ENCODE measurements at places on chromosomes 3 and 15.

DNA sequence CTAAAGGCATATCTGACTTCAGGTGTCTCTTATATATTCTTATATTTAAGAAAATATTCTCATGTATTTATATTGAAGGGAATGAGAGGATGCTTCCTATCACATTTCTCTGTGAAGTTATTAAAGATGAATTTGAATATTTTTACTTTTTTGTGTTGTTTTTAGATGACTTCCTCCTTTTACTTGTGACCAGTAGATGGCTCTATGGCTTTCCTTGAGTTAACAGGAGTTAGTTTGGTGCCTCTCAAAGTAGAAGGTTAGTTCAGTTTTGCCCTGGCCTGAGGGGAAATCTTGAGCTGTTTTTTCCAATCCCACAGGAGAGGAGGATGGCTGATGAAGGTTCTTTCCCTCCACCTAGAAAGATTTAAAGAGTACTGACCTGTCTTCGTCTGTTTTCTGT is 80.7 kb downstream of the SQOR start:
- DNase-seq: no peak

DNA sequence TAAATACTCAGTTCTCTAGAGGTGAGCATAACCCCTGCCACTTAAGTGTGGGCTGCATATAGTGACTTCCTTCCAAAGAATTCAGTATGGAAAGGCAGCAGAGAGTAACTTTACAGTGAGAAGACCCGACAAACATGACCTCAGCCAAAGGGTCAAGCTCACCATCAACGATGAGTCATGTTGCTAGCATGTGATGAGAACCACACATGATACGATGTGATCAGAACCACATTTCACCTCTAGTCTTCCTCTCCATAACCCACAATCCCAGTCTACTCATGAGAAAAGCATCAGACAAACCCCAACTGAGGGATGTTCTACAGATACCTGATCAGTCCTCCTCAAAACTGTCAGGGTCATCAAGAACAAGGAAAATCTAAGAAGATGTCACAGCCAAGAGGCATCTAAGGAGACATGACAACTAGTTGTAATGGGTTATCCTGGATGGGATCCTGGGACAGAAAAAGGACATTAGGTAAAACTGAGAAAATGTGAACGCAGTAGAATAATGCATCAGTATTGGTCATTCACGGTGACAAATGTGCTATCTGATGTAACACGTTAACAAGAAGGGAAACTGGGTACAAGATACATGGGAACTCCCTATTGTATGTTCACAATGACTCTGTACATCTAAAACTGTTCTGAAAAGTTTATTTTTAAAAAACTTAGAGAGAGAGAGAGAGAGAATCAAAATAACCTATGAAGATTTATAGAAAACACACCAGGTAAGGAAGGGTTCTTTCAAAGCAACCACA is 28.3 kb downstream of the SEC61A1 start:
- DNase-seq: no peak

- DNase-seq: no peak
These were observed 393.1 kb upstream of the CDIN1 start for GRCh38 chr15:36186376-36186775.

DNA sequence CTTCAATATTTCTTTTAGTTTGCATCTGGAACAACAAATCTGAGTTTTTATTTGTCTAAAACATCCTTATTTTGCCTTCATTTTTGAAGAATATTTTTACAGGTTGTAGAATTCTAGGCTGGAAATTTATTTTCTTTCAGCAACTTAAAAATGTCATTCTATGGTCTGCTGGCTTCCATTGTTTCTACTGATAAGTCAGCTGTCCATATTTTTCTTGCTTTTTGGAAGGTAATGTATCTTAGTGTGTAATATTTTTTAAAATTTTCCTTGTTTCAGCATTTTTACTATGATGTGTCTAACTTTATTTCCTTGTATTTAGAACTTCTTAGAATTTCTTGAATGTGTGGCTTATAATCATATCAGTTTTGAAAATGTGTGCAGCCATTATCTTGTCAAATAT is 37.0 kb downstream of the SEMA6D start:
- no peak for DNase-seq

DNA sequence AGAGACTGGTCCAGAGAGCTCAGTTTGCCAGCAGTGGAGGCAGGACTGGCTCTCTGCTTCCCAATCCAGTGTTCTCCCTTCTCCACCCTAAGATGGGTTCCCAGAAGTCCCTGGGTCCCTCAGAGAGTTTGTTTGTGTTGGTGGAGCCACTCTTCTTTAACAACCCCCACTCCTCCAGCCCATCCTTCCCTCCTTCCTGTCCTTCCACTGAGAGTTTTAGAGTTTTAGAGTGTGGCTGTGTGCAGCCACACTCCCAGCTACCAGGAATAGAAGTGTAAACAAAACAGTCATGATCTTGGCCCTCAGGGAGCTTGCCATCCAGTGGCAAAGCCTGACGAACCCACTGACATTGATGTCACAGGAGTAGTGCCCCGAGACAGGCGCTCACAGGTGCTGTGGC is 12.5 kb upstream of the FBLN2 start:
- DNase-seq: no peak

DNA sequence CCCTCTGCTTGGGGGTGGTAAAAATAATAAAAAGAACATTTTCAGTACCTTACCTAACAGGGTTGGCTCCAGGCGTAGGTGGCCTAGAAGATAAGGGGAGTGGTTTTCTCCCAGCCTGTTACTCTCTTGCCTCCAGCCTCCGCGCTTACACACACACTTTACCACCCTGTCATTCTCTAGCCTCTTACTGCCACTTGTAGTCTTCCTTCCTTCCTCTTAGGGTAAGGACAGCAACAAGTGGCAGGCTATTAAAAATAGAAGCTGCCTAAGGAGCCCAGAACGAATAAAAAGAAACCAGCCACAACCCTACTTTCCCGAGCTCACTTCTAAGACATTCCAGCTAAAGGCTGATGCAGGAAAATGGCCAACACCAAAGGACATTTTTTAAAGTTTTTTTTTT is 9.6 kb upstream of the LIPH start:
- no peak for DNase-seq

- DNase-seq: no peak
These were observed 200.8 kb upstream of the SLC2A2 start for GRCh38 chr3:171227359-171227758.

- DNase-seq: no peak
These were observed 7.6 kb upstream of the NIPA1 start for GRCh38 chr15:22778796-22779195.

- DNase-seq: peak; percentile 70
These were observed 50.9 kb downstream of the MYL3 start for GRCh38 chr3:46812237-46812791.

DNA sequence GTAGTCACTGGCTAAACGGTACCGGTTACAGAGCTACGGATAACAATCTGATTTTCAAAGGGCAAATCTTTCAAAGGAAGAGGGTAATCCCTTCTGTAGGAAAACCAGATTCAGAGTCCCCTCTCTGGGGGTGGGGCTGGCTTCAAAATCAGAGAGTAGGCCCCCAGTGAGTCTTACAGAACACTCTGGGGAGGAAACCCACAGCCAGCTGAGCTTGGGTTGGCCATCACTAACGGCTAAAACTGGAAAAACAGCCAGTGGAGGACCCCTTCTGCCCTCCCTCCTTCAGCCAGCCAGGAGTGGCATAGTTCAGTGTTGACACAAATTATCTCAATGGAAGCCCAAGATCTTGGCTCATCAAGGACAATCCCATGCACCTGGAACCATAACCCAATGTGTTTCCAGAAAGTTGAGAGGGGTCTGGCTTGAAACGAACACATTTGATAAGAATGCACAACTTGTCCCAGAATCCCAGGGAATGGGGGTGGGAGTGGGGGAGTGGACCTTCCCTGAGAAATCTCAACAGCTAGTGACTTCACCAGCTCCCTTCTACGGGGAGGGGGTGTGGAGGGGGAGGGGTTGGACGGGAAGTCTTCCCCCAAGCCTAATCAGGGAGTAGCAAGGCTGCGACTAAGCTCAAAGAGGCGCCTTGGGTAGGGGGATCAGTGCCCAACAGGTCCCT is 1.0 kb downstream of the RASL12 start:
- no peak for DNase-seq

DNA sequence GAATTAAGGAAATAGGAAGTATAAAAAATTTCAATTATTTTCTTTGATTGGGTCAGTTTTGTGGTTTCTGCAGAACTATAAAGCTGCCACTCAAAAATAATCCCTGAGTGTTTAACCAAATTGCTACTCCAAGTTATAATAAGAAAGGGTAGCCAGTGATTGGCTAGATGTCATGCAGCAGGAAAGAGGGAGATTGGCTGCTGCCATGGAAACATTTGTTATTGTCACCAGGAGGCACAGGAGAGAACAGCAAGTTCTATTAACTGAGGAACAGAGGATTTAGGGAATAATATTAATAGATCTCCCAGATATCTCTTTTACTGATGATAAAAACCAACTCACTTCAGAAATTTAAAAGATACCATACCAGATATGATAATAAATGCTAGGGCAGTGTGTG is 42.6 kb downstream of the CLDN1 start:
- DNase-seq: no peak

- DNase-seq: peak; percentile 64
These were observed 131.7 kb downstream of the TNIK start for GRCh38 chr3:171328419-171329082.

DNA sequence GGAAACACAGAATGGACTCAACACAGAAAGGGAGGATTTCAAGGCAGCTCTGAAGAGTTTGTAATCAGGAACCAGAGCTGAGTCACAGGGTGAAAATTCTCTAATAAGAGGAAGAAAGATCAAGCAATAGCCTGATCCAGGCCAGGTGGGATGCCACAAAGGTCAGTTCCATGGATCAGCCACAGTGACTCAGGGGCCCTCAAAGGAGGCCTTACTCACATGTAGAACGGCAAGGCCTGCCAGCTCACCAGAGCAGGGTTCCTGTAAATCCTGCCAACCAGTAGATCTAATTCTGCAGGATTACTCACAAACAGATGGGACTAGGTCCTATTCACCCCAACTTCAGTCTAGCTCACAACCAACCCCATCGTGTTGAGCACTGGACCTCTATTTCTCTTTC is 78.3 kb upstream of the PPP2R3A start:
- DNase-seq: no peak

GRCh38 chr15:58704155-58704865 is 45.2 kb downstream of the ADAM10 start:
- DNase-seq: no peak

- no peak for DNase-seq
These were observed 151.6 kb upstream of the MEF2A start for GRCh38 chr15:99413955-99414754.

DNA sequence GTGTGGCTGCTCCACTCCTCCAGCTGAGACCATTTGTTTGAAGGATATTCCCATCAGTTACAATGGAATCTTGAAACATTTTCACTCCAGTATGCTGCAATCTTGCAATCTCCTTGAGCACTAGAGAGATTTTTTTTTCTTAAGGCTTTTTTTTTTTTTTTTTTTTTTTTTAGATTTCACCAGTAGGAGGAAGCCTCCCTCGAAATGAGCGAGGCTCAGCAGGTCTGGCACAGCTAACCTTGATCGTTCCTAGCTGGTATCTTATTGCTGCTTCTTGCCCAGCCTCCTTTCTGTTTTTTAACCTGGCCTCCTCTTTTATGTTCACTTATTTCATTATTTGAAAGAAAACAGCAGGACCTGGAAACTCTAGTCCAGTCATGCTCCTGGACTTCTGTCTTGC is 48.1 kb downstream of the RAP2B start:
- DNase-seq: peak; percentile 33

GRCh38 chr3:40770061-40770460 is 245.3 kb downstream of the ZNF621 start:
- DNase-seq: no peak

GRCh38 chr15:95024351-95024750 is 793.0 kb downstream of the MCTP2 start:
- DNase-seq: no peak

GRCh38 chr15:60804551-60804950 is 325.6 kb upstream of the ICE2 start:
- no peak for DNase-seq

DNA sequence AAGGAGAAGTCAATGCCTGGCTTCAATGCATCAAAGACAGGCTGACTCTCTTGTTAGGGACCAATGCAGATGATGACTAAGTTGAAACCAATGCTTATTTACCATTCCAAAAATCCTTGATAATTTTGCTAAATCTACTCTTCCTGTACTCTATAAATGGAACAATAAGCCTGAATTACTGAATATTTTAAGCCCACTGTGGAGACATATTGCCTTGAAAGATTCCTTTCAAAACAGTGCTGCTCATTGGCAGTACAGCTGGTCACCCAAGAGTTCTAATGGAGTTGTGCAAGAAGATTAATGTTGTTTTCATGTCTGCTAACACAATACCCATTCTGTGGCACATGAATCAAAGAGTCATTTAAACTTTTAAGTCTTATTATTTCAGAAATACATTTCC is 181.0 kb upstream of the CBLB start:
- no peak for DNase-seq

- DNase-seq: no peak
These were observed 11.5 kb downstream of the POMGNT2 start for GRCh38 chr3:43094381-43094780.

GRCh38 chr3:149376718-149377407 is 586 bp downstream of the TM4SF1 start:
- DNase-seq: no peak

GRCh38 chr3:48430708-48431101 is 819 bp upstream of the PLXNB1 start:
- DNase-seq: no peak

- no peak for DNase-seq
These were observed 113.3 kb upstream of the LIPC start for GRCh38 chr15:58318517-58318916.

DNA sequence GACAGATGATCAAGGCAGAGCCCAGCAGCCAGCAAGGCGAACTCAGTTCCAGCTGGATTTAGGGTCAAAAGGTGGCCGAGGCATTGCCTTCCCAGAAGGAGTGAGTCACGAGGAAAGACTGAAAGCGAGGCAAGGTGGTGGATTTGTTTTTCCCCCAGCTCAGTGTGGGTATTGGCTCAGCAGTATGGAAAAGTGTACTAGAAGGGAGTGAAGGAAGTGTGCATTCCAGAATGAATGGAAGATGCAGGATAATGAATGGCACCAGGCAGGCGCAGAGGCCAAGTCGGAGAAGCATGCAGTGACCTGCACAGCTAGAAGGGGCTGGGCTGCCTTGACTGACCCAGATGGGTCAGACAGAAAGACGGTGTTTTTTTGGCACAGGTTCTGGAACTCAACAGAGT is 46.3 kb downstream of the FOXP1 start:
- DNase-seq: no peak

DNA sequence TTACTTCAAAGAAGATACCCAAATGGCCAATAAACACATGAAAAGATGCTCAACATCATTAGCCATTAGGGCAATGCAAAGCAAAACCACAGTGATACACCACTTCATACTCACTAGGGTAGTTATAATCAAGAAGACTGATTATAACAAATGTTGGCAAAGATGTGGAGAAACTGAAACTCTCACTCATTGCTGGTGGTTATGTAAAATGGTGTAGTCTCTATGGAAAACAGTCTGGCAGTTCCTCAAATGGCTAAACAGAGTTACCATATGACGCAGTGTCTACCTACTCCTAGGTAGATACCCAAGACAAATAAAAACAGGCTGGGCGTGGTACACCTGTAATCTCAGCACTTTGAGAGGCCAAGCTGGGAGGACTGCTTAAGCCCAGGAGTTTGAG is 3.5 kb upstream of the ZFAND6 start:
- DNase-seq: no peak

GRCh38 chr3:141400073-141400971 is 32.0 kb downstream of the ZBTB38 start:
- DNase-seq: peak; percentile 42
